Gastroesophageal sphincter (tissue), 4 donors: ENCODE measurements at places on chromosomes 1 and 21.
A peak's percentile ranks its signal among the peaks of the same experiment; 100 is the strongest.

- ATAC-seq = no peak
- H3K27me3 ChIP-seq = no peaks in the 10 kb centered on the region
- H3K4me3 ChIP-seq = no peak overlapping the region
These were observed 348.7 kb upstream of the NR5A2 start for GRCh38 chr1:199678771-199679170.

DNA sequence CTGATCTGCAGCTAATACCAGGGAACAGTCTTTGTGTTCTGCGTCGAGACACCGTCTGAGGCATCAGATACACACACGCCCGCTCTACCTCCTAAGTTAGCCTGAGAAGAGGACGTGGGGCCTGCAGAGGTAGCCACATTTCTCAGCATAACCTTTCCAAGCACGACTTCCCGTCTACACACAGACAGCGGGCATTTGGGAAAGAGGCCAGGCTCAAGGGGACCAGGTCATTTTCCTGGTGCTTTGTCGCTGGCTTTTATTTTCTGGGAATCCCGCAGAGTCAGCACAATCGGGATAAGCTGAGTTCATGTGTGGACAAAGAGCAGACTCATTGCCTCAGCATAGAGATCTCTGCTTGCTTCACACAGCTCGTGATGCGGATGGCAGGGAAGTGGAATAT lies 72.5 kb upstream of the SMYD2 start:
- H3K27ac ChIP-seq = no peak overlapping the region
- no peaks in the 10 kb centered on the region for H3K36me3 ChIP-seq
- ATAC-seq = no peak
- peaks cover 5% of the 10 kb centered on the region for H3K27me3 ChIP-seq
- H3K4me3 ChIP-seq = no peak overlapping the region

- H3K27me3 ChIP-seq = no peaks in the 10 kb centered on the region
- H3K36me3 ChIP-seq = no peaks in the 10 kb centered on the region
- H3K4me1 ChIP-seq = no peaks in the 10 kb centered on the region
- H3K27ac ChIP-seq = no peak overlapping the region
These were observed 29.9 kb upstream of the DISP1 start for GRCh38 chr1:222784916-222785315.

DNA sequence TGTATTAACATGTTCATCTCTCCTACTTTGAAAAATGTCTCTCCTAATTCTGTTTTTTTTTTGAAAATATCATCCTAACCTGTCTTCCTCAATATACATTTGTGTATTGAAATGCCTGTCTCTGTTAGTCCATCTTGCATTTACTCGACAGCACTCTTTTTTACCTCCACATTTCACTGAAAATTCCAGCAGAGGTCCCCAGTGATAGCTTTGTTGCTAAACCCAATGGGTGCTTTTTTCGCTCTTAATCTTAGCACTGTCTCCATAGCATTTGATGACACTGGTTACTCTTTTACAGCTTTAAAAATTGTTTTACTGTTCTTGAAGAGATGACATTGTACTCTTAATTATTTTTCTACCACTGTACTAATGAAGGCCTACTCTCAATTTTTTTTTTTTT lies 10.8 kb downstream of the OSBPL9 start:
- no peak overlapping the region for H3K27ac ChIP-seq
- no peaks in the 10 kb centered on the region for H3K36me3 ChIP-seq
- H3K27me3 ChIP-seq = no peaks in the 10 kb centered on the region
- H3K4me3 ChIP-seq = no peak overlapping the region
- ATAC-seq = no peak

GRCh38 chr1:2604844-2605508 lies 18.4 kb downstream of the PRXL2B start:
- no peak overlapping the region for H3K27ac ChIP-seq
- no peaks in the 10 kb centered on the region for H3K36me3 ChIP-seq
- H3K4me1 ChIP-seq = peaks cover 14% of the 10 kb centered on the region
- H3K27me3 ChIP-seq = peaks cover 66% of the 10 kb centered on the region
- H3K4me3 ChIP-seq = no peak overlapping the region

- H3K27me3 ChIP-seq = no peaks in the 10 kb centered on the region
- H3K36me3 ChIP-seq = no peaks in the 10 kb centered on the region
- no peaks in the 10 kb centered on the region for H3K4me1 ChIP-seq
- no peak for ATAC-seq
- H3K27ac ChIP-seq = no peak overlapping the region
These were observed 587.7 kb downstream of the MATN1 start for GRCh38 chr1:30135698-30136097.

GRCh38 chr1:119225831-119226230 lies 85.4 kb upstream of the WARS2 start:
- no peak for ATAC-seq
- H3K4me3 ChIP-seq = no peak overlapping the region
- H3K27me3 ChIP-seq = no peaks in the 10 kb centered on the region
- H3K27ac ChIP-seq = no peak overlapping the region

GRCh38 chr21:15000081-15000480 lies 64.7 kb downstream of the NRIP1 start:
- no peaks in the 10 kb centered on the region for H3K27me3 ChIP-seq
- no peak overlapping the region for H3K4me3 ChIP-seq
- ATAC-seq = no peak
- peaks cover 52% of the 10 kb centered on the region for H3K4me1 ChIP-seq
- no peak overlapping the region for H3K27ac ChIP-seq

DNA sequence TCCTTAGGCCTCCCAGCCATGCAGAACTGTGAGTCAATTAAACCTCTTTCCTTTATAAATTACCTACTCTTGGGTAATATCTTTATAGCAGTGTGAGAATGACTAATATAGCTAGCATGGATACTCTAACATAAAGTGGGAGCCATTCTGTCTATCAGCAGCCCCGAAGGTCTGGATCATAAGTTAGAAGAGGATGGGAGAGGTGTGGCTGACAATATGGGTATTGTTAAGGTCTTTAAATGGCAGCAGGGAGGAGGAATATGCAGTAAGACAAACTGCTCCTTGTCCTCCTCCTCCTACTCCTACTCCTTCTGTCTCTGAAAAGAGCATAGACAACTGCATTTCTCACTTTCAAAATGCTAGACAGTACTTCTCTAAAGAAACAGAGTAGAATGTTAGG lies 214.0 kb upstream of the C1orf87 start:
- H3K27ac ChIP-seq = no peak overlapping the region
- H3K36me3 ChIP-seq = no peaks in the 10 kb centered on the region
- no peaks in the 10 kb centered on the region for H3K4me1 ChIP-seq
- no peak overlapping the region for H3K4me3 ChIP-seq

DNA sequence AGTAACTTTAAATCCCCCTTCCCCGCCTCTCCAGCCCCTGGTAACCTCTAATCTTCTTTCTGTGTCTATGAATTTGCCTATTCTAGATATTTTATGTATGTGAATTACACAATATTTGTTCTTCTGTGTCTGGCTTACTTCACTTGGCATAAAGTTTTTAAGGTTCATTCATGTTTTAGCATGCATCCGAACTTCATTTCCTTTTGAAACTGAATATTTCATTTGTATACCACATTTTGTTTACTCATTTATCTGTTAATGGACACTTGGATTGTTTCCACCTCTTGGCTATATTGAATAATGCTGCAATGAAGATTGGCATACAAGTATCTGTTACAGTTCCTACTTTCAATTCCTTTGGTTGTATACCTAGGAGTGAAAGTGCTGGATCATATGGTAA lies 205.3 kb downstream of the TM2D1 start:
- no peak overlapping the region for H3K27ac ChIP-seq
- H3K4me3 ChIP-seq = no peak overlapping the region
- no peaks in the 10 kb centered on the region for H3K36me3 ChIP-seq
- no peak for ATAC-seq
- H3K27me3 ChIP-seq = no peaks in the 10 kb centered on the region
- no peaks in the 10 kb centered on the region for H3K4me1 ChIP-seq

- H3K36me3 ChIP-seq = no peaks in the 10 kb centered on the region
- no peak overlapping the region for H3K4me3 ChIP-seq
- no peak for ATAC-seq
- H3K27ac ChIP-seq = no peak overlapping the region
- no peaks in the 10 kb centered on the region for H3K27me3 ChIP-seq
These were observed 41.5 kb downstream of the NCAM2 start for GRCh38 chr21:21039624-21040170.

- H3K36me3 ChIP-seq = no peaks in the 10 kb centered on the region
- no peak overlapping the region for H3K4me3 ChIP-seq
- H3K27ac ChIP-seq = no peak overlapping the region
These were observed 104.4 kb downstream of the GALNT2 start for GRCh38 chr1:230171356-230172015.

- H3K4me1 ChIP-seq = no peaks in the 10 kb centered on the region
- no peak overlapping the region for H3K4me3 ChIP-seq
- no peaks in the 10 kb centered on the region for H3K36me3 ChIP-seq
- H3K27me3 ChIP-seq = no peaks in the 10 kb centered on the region
These were observed 161.5 kb downstream of the DNM3 start for GRCh38 chr1:172002725-172003345.

- no peaks in the 10 kb centered on the region for H3K36me3 ChIP-seq
- no peak for ATAC-seq
- no peak overlapping the region for H3K4me3 ChIP-seq
- no peaks in the 10 kb centered on the region for H3K27me3 ChIP-seq
- no peak overlapping the region for H3K27ac ChIP-seq
These were observed 22.9 kb downstream of the SPSB1 start for GRCh38 chr1:9315411-9316079.

GRCh38 chr1:179082333-179082998 lies 596 bp downstream of the TOR3A start:
- peaks cover 24% of the 10 kb centered on the region for H3K36me3 ChIP-seq
- H3K27ac ChIP-seq = peak overlapping the region; percentile 70
- H3K27me3 ChIP-seq = no peaks in the 10 kb centered on the region
- no peaks in the 10 kb centered on the region for H3K4me1 ChIP-seq
- peak overlapping the region; percentile 84 for H3K4me3 ChIP-seq

DNA sequence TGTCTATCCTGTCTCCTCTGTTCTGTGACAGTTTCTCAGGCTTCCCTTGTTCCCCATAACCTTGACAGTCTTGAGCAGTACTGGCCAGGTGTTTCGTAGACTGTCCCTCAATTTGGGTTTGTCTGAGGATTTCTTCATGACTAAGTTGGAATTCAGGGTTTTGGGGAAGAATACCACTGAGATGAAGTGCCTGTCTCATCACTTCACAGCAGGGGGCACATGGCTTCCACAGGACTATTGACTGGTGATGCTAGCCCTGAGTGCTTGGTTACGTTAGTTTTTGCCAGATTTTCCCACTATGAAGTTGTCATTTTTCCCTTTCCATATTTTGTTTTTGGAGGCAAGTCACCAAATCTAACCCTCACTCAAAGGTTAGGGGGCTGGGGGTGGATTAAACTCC lies 45.7 kb downstream of the CDCP2 start:
- no peak overlapping the region for H3K4me3 ChIP-seq
- ATAC-seq = no peak
- no peak overlapping the region for H3K27ac ChIP-seq
- H3K4me1 ChIP-seq = no peaks in the 10 kb centered on the region

DNA sequence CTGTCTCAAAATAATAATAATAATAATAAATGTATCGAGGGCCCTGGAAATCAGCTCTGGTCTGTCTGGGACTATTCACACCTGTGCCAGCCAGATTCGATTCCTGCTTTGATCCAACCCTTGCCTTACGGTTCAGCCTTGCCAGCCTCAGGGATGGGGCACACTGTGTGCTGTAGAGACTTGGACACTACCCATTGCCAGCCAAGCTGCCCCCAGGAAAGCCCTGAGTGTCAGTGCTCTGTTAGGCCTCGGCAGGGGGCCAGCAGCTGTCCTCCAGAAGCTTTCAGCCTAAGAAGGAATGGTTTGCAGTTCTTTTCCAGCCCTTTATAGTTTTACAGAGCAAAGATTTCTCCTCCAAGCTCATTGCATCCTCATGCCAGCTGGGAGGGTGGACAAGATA lies 96.2 kb upstream of the RUNX3 start:
- H3K36me3 ChIP-seq = no peaks in the 10 kb centered on the region
- peaks cover 9% of the 10 kb centered on the region for H3K27me3 ChIP-seq
- peaks cover 14% of the 10 kb centered on the region for H3K4me1 ChIP-seq
- H3K27ac ChIP-seq = no peak overlapping the region
- ATAC-seq = no peak

DNA sequence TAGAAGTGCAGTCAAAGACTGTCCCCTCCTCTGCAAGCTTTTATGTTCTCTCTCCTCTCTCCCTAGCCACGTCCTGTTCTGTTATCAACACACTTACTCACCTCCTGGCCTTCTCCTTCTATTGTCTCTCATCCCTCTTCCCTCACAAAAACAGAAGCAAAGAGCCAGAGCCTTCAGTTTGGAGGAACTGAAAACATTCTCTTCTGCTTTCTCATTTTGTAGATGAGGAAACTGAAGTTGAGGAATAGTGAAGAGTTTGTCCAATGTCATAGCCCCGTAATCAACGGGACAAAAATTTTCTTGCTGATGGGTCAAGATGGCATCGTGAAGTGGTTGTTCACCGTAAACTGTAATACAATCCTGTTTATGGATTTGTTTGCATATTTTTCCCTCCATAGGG lies 1.9 kb downstream of the NLRP3 start:
- no peak overlapping the region for H3K4me3 ChIP-seq
- no peaks in the 10 kb centered on the region for H3K4me1 ChIP-seq
- no peak overlapping the region for H3K27ac ChIP-seq
- no peak for ATAC-seq

- ATAC-seq = no peak
- no peaks in the 10 kb centered on the region for H3K4me1 ChIP-seq
- no peaks in the 10 kb centered on the region for H3K27me3 ChIP-seq
- peaks cover 29% of the 10 kb centered on the region for H3K36me3 ChIP-seq
- no peak overlapping the region for H3K4me3 ChIP-seq
- peak overlapping the region; percentile 90 for H3K27ac ChIP-seq
These were observed 3.3 kb downstream of the EPHA2 start for GRCh38 chr1:16152481-16153087.

DNA sequence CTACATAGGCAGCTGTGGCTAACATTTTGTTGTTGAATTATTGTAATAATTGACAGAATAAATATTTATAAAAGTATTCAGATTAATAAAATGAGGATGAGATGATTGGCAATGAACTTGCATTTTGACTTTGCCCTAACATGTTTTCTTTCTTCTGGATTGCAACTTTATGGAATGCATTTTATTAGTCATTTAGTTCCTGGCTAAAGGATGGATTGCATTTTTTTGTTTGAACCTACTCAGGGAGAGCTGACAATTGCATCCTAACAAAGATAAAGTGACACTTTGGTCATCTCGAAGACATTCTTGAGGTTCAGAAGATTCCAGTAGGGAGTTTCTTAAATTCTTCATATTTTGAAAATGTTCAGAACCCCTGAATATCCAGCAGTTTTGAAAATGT lies 37.5 kb downstream of the PGM1 start:
- ATAC-seq = no peak
- H3K4me3 ChIP-seq = no peak overlapping the region
- H3K27me3 ChIP-seq = no peaks in the 10 kb centered on the region
- no peaks in the 10 kb centered on the region for H3K36me3 ChIP-seq
- H3K27ac ChIP-seq = no peak overlapping the region
